Left lung (tissue), 14 donors: ENCODE measurements at places on chromosomes 6 and 20.

GRCh38 chr6:93676581-93676980 is 257.2 kb upstream of the EPHA7 start:
- DNase-seq: no peak
- H3K4me1 ChIP-seq: no peaks in the 10 kb centered on the region
- H3K36me3 ChIP-seq: no peaks in the 10 kb centered on the region
- H3K27ac ChIP-seq: no peak overlapping the region

DNA sequence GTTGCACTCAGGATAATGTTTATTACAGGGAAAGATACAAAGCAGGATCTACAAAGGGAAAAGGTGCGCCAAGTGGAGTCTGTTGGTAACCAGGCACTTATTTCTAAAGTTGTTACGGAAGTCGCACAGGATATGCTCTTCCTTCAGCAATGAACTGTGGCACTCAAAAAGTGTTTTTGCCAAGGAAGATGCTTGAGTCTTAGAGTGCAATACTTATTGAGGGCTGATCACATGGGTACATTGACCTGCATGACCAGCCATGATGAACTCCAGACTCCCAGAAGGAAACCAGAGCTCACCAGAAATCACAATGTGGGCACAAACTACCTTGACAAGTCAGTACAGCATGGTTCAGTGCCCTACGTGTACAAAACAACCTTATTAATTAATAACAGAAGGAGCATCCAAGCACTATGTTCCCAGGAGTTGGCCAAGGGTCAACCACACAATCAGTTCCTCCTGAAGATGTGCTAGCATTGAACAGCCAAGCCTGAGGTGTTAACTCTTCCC is 270.7 kb upstream of the TFAP2D start:
- no peaks in the 10 kb centered on the region for H3K36me3 ChIP-seq
- no peak overlapping the region for H3K27ac ChIP-seq
- H3K27me3 ChIP-seq: no peaks in the 10 kb centered on the region
- no peaks in the 10 kb centered on the region for H3K4me1 ChIP-seq
- DNase-seq: no peak
- H3K4me3 ChIP-seq: no peak overlapping the region

DNA sequence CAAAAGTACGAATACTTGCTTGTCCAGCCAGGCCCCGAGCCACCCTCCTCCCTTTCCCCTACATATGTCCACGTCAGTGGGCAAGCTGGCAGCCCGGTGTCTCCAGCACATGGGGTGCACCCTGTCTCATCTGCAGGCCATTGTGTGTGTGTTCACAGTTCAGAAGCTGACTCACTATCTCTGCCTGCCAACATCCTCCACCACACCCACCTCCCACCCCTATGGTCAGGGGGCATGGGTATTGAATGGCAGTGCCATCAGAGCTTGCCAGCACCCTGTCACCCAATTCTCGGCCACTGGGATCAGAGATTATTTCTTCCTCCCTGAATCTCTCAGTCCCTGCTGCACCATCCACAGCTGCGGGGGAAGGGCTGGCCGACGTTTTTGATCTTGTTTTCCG is 195.7 kb downstream of the FARS2 start:
- H3K4me1 ChIP-seq: no peaks in the 10 kb centered on the region
- H3K4me3 ChIP-seq: no peak overlapping the region
- H3K36me3 ChIP-seq: no peaks in the 10 kb centered on the region
- no peaks in the 10 kb centered on the region for H3K27me3 ChIP-seq
- H3K27ac ChIP-seq: no peak overlapping the region
- no peak for DNase-seq

DNA sequence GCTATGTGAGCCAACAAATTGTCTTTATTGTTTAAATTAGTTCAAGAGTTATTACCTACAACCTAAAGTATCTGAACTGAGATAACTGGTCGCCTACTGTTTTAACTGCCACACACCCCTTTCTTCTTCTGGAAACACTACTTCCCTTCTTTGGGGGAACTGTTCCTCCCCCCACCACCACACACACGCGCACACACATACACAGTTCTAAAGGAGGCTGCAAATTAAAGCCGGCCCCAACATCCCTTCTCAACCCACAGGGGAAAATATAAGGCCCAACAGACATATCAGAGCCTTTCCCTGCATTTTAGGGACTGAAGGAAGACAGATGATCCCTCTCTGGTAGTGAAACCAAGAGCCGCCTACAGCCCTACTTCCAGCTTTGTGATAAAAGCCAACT is 348.0 kb upstream of the JARID2 start:
- H3K36me3 ChIP-seq: no peaks in the 10 kb centered on the region
- H3K4me1 ChIP-seq: peaks cover 9% of the 10 kb centered on the region
- no peak for DNase-seq
- no peaks in the 10 kb centered on the region for H3K27me3 ChIP-seq
- H3K4me3 ChIP-seq: no peak overlapping the region

- peak overlapping the region; percentile 97 for H3K4me3 ChIP-seq
- no peaks in the 10 kb centered on the region for H3K27me3 ChIP-seq
- H3K4me1 ChIP-seq: peaks cover 51% of the 10 kb centered on the region
- peaks cover 10% of the 10 kb centered on the region for H3K36me3 ChIP-seq
Observed at GRCh38 chr20:49914310-49915117, 815 bp downstream of the SPATA2 start.

- no peaks in the 10 kb centered on the region for H3K36me3 ChIP-seq
- H3K27me3 ChIP-seq: no peaks in the 10 kb centered on the region
- H3K4me3 ChIP-seq: no peak overlapping the region
- no peak for DNase-seq
- no peak overlapping the region for H3K27ac ChIP-seq
- no peaks in the 10 kb centered on the region for H3K4me1 ChIP-seq
Observed at GRCh38 chr20:35972462-35972861, 4.1 kb downstream of the CNBD2 start.

DNA sequence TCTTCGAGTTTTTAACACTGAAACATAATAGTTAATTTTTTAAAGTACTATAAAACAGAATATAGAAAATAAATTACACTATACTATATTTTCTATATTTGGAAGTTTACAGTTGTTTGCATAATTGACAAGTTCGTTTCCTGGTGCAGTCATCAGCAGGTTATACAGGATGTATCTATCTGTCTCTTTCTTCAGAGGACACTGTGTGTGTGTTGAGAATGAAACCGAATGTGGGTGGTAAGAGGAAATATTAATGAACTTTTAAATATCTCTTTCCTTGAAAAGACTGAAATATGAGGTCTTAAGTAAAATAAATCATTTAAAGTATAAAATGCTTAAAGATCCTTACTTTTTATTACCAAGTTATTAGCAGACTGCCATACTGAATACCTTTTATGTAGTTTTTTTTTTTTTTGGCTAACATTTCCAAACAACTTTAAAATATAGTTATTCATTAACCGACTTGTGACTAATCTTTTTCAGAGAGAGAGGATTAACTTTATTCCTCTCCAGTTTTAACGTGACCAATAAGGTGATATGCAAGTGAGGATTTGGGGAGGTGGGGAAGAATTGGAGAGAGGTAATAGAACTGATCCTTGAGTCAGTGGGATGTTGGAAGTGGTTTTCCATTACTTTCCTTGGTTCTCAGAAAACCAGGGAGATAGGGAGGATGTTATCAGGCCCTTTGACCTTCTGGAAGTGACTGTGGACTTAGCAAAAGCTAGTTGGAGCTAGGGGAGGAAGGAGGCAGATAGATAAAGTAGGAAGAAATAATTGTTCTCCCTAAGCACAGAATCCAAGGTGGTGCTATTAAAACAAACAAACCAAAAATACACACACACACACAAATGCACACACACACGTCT is 380.0 kb upstream of the FLRT3 start:
- DNase-seq: no peak
- H3K36me3 ChIP-seq: no peaks in the 10 kb centered on the region
- H3K27me3 ChIP-seq: no peaks in the 10 kb centered on the region
- H3K27ac ChIP-seq: no peak overlapping the region

DNA sequence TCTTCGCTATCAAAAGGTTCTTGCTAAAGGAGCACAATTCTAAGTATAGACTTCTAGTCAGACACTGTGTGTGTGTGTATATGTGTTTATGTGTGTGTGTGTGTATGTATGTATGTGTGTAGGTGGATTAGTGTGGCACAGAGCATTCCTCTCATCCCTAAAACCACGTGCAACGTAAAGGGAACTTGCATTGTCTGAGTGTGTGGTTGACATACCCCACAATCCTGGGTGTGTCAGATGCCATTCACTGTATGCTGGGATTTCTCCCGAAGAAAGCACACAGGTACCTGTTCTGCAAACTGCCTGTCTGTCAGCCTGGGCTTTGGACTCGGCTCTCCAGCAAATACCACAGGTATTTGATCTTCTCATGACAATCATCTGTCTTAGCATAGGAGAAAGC is 42.3 kb upstream of the TBC1D7 start:
- no peaks in the 10 kb centered on the region for H3K27me3 ChIP-seq
- H3K4me3 ChIP-seq: no peak overlapping the region
- DNase-seq: no peak
- H3K27ac ChIP-seq: no peak overlapping the region
- no peaks in the 10 kb centered on the region for H3K4me1 ChIP-seq

DNA sequence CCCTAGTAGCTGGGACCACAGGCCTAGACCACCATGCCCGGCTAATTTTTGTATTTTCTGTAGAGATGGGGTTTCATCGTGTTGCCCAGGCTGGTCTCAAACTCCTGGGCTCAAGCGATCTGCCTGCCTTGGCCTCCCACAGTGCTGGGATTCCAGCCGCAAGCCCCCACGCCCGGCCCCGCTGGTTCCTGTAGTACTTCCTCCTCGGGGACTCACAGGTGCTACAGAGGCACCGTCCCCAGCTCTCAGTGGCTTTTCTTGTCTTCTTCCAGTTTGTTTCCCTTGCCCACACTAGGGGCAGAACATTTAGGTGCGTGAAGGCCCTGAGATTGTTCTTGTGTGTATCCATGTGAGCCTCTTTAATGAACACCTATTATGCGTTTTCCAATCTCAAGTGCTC is 773 bp upstream of the ZBP1 start:
- no peak for DNase-seq
- no peaks in the 10 kb centered on the region for H3K36me3 ChIP-seq
- no peaks in the 10 kb centered on the region for H3K27me3 ChIP-seq
- no peak overlapping the region for H3K27ac ChIP-seq
- H3K4me3 ChIP-seq: no peak overlapping the region

DNA sequence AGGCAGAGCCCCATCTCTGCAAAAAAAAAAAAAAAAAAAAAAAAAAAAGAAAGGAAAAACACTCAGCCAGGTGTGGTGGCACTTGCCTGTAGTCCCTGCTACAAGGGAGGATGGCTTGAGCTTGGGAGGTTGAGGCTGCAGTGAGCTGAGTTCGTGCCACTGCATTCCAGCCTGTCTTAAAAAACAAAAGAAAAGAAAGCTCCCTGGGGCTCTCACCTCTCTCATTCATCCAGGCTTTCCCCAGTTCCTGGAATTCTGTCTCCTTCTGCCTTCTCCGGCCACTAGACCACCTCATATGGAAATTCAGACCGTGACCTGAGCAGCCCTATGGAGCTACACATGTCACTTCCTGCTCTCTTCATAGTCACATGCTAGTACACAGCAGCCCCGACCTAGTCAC is 101.1 kb upstream of the TAB2 start:
- no peaks in the 10 kb centered on the region for H3K36me3 ChIP-seq
- no peaks in the 10 kb centered on the region for H3K27me3 ChIP-seq
- H3K27ac ChIP-seq: no peak overlapping the region

DNA sequence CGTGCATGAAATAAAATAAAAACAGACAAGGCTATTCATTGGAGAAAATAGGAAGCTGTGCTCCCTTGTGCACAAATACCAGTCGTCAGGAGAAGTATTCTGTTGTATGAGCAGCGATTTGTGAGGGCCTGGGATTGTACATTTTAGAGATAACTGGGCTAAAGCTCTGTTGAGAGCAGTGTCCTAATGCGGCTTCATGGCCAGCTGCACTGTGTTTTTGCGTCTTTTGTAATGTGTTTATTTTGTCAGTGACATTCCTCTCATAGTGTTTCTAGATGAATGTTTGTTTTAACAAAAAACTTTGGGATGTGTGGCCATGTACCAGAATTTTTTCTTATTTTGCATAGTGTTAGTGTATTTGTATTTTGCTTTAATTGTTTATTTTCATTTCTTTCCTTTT is 14.8 kb downstream of the ERMARD start:
- no peaks in the 10 kb centered on the region for H3K4me1 ChIP-seq
- no peaks in the 10 kb centered on the region for H3K36me3 ChIP-seq
- H3K4me3 ChIP-seq: no peak overlapping the region
- DNase-seq: peak; percentile 73
- no peaks in the 10 kb centered on the region for H3K27me3 ChIP-seq

GRCh38 chr6:163355426-163355991 is 59.0 kb upstream of the QKI start:
- H3K4me3 ChIP-seq: no peak overlapping the region
- no peaks in the 10 kb centered on the region for H3K27me3 ChIP-seq
- H3K36me3 ChIP-seq: no peaks in the 10 kb centered on the region
- peaks cover 48% of the 10 kb centered on the region for H3K4me1 ChIP-seq

GRCh38 chr20:60063048-60063451 is 104.8 kb downstream of the CDH26 start:
- DNase-seq: no peak
- H3K27me3 ChIP-seq: no peaks in the 10 kb centered on the region
- no peak overlapping the region for H3K27ac ChIP-seq
- H3K36me3 ChIP-seq: no peaks in the 10 kb centered on the region

DNA sequence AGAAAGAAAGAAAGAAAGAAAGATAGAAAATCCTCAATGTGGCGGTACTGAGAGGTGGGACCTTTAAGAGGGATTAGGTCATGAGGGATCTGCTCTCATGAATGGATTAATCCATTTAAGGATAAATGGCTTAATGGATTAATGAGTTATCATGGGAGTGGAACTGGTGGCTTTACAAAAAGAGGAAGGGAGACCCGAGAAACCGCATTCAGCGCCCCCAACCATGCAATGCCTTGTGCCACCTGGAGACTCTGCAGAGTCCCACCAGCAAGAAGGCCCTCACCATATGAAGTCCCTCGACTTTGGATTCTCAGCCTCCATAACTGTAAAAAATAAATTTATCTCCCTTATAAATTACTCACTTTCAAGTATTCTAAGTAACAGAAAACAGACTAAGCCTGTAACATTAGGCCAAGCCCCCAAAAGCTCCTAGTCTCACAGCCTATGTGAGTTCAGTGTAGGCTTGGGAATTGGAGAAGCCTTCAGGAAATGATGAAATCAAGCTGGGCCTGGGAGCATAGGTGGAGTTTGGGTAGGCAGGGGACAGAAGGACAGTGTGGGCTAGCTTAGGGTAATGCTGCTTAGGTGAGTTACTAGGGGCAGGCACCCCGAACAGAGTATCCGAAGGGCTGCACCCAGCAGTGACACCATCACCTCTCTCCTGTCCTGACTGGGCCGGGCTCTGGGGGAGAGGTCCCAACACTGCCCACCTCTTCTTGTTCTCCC is 36.2 kb upstream of the RNF24 start:
- H3K36me3 ChIP-seq: no peaks in the 10 kb centered on the region
- no peak overlapping the region for H3K4me3 ChIP-seq
- H3K27ac ChIP-seq: no peak overlapping the region
- DNase-seq: no peak
